NCI-H2081 treated with DMSO at 0.1 percent for 48 hours (cell line): ENCODE measurements at places on chromosomes 3 and 15.

GRCh38 chr15:22888120-22888859 lies 49.8 kb downstream of the NIPA2 start:
- DNase-seq: no peak

- no peak for DNase-seq
Measured at GRCh38 chr15:87609894-87610293, 646.6 kb downstream of the NTRK3 start.

- DNase-seq: no peak
Measured at GRCh38 chr3:15556512-15556911, 35.0 kb upstream of the COLQ start.

DNA sequence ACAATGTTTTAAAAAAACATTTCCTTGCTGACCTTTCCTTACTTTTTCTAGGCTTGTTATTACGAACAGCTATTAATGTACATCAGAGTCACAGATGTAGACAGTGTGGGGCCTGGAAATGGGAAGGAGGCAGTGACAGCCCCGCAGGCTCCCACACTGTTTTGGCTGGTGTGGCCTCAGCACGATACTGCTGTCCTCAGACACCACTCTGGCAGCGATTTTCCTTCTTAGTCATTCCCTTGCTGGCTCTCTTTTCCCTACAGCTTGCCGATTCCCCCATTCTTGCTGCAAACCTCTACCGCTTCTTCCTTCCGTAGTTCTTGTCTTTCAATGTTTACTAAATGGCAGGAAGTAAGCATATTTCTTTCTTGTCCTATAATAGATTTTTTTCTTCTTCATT lies 113.1 kb downstream of the ABI3BP start:
- DNase-seq: no peak

- DNase-seq: no peak
Measured at GRCh38 chr3:14290631-14291385, 111.6 kb upstream of the SLC6A6 start.

DNA sequence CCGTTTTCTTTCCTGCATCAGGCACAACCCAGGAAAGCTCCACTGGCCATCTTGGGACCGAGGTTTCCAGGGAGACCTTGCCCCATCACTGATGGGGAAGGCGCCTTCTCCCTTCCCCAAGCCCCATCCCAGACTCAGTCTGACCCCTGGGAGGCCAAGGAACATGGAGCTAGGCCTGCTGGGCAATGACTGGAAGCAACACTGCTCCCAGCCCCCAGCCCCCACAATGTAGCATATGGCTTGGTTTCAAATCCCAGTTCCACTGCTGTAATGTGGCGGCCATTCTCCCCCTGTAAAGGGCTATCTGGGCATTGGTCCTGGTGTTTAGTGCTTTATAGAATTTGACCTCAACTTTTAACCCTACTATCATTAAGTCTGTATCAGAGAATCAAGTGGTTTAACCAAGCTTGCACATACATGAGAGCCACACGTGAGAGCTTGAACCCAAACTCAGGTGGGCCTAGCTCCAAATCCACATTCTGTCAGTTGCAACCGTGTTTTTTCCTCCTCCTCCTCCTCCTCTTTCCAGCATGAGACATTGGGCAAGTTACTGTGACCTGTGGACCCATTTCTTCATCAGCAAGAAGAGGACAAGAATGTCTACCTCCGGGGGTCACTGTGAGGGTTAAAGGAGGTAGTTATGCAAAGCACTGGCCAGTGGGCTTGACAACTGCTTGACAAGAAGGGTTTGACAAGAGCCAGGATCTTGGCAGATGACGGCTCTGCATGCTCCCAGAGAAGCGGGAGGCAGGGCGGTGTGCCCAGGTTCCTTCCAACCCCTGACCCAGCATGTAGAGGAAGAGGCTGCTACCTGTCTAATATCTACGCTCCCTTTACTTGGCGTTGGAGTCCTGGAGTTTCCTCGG lies 37.4 kb downstream of the KLHL25 start:
- DNase-seq: no peak
